ENCODE measurements at places on chromosomes 12 and 14. TPM values are rescaled to one million over a fixed set of nuclear protein-coding genes. Genes with fewer than 3 reads are reported as not detected.

GRCh38 chr14:73255693-73256225 lies 18.5 kb downstream of the PAPLN start:
- no peak for DNase-seq

The SERPINA12 gene
- total RNA-seq = not detected

The LMNTD1 gene
- not detected for total RNA-seq

- DNase-seq = no peak
These were observed 45.0 kb upstream of the OR5AU1 start for GRCh38 chr14:21200752-21201461.

DNA sequence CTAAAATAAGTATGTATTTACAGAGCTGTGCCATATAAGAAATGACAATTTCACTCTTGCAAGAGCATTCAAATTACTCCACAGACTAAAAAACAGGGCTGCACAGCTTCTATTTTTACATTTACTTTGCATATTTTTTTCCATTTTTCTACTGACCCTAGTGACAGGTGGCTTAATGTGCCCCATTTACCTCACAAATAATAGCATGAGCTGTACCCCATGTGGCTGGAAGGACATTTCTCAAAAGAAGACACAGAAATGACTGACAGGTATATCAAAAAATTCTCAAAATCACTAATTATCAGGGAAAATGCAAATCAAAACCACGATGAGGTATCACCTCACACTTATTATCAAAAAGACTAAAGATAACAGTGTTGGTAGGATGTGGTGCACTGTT lies 1128.6 kb downstream of the SLC16A7 start:
- no peak for DNase-seq

GRCh38 chr14:89430391-89431236 lies 13.6 kb upstream of the FOXN3 start:
- no peak for DNase-seq

The GLT8D2 gene
- 25.3 TPM for total RNA-seq

GRCh38 chr12:80763874-80764273 lies 47.2 kb downstream of the MYF5 start:
- DNase-seq = peak; percentile 23

DNA sequence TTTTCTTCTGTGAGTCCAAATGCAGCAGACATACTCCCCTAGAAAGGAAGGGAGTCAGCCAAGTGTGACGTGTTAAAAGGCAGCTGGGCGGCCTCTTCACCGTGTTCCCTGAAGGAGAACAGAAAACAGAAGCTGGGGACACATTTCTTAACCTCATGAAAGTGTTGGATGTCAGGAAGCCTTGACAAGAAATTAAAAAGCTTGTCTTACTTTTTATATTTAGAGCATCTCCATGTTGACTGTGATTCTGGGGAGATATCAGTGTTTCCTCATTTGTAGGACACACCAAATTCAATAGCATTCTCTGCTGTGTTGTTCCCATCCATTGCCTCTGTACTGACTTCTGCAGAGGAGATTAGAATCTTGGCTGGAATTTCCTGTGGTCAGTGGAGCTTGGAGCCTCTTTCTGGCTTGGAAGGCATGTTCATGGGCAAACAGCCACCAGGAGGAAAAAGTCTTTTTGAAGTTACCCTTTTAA lies 93.7 kb downstream of the RMST start:
- DNase-seq = peak; percentile 66

- no peak for DNase-seq
These were observed 637.8 kb downstream of the BCL11B start for GRCh38 chr14:98634043-98634820.

GRCh38 chr12:76764856-76765255 lies 941 bp downstream of the ZDHHC17 start:
- DNase-seq = no peak

DNA sequence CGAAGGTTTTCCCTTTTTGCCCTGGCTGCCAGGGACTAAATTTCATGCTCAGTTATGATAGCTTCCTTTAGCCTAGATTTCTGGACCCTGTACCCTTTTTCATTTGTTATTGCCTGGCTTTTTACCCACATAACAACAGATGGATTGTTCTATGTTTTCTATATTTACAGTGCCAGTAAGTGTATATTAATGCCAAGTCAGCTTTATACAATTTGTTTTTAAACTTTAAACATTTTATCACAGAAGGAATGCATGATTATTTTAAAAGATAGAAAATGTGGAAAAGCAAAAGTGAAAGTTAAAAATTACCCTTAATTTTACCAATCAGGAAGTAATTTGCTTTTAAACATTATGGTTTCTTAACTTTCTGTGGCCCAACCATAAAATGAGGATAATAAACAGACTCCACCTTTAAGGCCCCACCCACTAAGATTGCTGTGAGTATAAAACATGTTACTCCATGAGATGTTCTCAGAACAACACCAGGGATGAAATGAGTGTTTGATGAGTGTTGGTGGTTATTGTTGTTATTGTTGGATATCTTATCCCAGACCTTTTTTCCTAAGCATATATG lies 496.8 kb downstream of the EGLN3 start:
- peak; percentile 17 for DNase-seq

- DNase-seq = no peak
These were observed 25.9 kb downstream of the SSH1 start for GRCh38 chr12:108831309-108831991.

GRCh38 chr12:92905258-92905810 lies 23.8 kb downstream of the EEA1 start:
- DNase-seq = no peak

- DNase-seq = no peak
These were observed 87.1 kb downstream of the TMCC3 start for GRCh38 chr12:94563286-94563685.

DNA sequence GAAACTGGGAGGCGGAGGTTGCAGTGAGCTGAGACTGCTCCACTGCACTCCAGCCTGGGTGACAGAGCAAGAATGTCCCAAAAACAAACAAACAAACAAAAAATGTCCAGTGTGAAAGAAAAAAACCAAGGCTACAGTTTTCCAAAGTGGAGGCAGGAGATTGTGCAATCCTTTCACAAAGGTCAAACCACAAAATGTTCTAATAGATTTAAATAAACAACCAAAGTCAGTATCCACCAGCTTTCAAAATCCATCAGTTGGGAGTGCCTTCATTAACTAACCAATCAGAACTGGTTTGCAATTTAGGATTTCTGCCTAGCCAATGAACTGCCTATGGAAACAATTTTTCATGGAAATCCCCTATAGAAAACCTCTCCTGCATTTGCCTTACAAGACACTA lies 52.3 kb upstream of the TRIM9 start:
- DNase-seq = no peak

DNA sequence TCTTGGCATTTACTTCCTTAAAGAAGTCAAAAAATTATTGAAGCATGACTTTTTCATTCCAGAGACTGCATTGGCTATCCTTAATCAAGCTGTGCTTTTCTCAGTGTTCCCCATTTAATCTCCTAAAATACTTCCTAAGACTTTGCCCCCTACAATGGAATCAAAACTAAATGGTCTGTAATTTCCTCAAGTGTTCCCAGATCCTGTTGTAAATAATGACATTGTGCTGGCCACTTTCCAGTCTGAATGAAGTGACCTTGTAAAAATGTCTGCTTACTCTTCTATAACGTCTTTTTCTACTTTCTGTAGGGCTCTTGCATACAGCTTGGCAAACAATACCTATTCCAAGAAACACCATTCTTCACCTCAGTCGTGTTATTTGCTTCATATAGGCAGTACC lies 45.3 kb upstream of the MBIP start:
- no peak for DNase-seq

- DNase-seq = peak; percentile 40
These were observed 1086.5 kb downstream of the SLC6A15 start for GRCh38 chr12:83826112-83826511.

The IFNG-AS1 gene
- not detected for total RNA-seq

GRCh38 chr14:69537900-69538299 lies 36.8 kb downstream of the CCDC177 start:
- DNase-seq = no peak

The CKB gene
- 47.1 TPM for total RNA-seq

The SPATS2 gene
- total RNA-seq = 34.1 TPM

The CPNE8 gene
- total RNA-seq = 0.62 TPM

DNA sequence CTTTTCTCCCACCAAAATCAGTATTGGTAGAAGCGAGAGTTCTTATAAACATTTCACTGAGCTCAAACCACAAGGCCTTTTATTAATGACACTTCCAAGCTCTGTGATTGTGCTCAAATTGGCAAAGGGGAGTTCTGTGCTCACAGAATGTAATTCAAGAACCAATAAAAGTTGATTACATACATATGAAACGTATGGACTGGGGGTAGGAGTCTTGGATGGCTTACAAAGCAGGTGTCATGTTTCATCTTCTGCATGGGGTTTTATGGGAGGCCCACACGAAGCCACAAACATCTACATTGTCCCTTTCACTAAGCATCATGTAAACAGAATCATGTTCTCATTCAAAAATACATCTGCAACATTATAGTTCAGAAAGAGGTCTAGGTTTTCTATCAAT lies 828.3 kb downstream of the VRK1 start:
- DNase-seq = peak; percentile 50

The TAS2R8 gene
- not detected for total RNA-seq

- DNase-seq = no peak
These were observed 132.6 kb downstream of the BMP4 start for GRCh38 chr14:53824061-53824460.

The ART4 gene
- not detected for total RNA-seq

GRCh38 chr14:104438166-104438887 lies 141.2 kb upstream of the C14orf180 start:
- DNase-seq = no peak

DNA sequence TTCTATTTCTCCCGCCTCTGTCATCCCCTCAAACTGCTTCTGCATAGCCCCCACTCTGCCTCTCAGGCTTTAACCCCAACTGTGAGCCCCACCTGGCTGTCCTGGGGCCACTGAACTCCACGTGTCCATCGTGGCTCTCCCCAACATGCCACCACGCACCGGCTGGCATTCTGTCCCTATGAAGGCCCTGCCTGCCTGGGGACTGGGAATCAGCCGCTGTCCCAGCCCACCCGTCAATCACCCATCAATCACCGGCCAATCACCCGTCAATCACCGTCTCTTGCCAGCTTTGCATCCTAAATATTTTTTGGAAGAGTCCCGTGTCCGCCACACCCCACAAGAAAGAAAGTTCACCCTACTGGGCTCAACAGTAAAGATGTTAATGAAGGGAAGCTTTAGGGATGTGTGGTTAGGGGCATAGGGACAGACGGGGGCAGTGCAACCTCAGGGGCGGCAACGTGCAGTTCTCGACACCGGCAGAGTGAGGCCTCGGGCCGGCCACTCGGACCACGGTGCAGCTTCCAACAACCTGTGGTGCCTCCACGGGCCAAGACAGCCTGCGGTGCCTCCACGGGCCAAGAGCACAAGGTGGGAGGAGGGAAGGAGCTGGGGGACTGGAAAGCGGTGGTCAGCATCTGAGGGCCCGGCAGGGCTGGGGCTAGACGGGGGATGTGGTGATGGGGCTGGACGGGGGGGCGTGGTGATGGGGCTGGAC lies 85.6 kb downstream of the GALNT9 start:
- no peak for DNase-seq

DNA sequence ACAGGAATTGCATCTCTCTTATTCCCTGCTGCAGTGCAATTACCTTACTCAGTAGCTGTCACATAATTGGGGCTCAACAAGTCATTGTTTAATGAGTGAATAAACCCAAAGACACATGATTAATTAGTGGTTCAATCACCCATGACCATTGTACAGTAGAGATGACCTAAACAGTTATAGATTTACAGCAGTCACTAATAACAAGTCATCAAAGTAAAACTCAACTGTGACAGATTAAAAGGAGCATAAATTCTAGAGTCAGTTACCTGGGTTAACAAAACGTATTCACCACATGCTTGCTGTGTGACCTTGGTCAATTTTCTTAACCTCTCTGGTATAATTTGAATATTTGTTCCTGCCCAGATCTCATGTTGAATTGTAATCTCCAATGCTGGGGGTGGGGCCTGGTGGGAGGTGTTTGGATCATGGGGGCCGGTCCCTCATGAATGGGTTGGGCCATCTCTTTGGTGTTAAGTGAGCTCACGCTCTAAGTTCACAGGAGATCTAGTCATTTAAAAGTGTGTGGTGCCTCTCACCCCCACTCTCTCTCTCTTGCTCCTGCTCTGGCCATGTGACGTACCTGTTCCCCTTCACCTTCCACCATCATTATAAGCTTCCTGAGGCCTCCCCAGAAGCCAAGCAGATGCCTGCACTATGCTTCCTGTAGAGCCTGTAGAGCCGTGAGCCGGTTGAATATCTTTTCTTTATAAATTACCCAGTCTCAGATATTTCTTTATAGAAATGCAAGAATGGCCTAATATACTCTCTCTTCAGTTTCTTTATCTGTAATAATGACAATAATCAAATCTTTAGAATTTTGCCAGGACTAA lies 141.9 kb upstream of the PLEKHG7 start:
- no peak for DNase-seq

- DNase-seq = no peak
These were observed 15.8 kb upstream of the KRT7 start for GRCh38 chr12:52217223-52217622.

- no peak for DNase-seq
These were observed 119.8 kb downstream of the SRGAP1 start for GRCh38 chr12:63964301-63964700.

- DNase-seq = no peak
These were observed 43.9 kb upstream of the CHPT1 start for GRCh38 chr12:101653503-101653902.

The CLECL1 gene
- not detected for total RNA-seq

The WDR20 gene
- 10.7 TPM for total RNA-seq

- peak; percentile 53 for DNase-seq
These were observed 41.3 kb downstream of the MED13L start for GRCh38 chr12:116236148-116236731.

The SLC25A21 gene
- not detected for total RNA-seq

GRCh38 chr14:20682127-20682434 lies 2.3 kb upstream of the RNASE4 start:
- DNase-seq = no peak

DNA sequence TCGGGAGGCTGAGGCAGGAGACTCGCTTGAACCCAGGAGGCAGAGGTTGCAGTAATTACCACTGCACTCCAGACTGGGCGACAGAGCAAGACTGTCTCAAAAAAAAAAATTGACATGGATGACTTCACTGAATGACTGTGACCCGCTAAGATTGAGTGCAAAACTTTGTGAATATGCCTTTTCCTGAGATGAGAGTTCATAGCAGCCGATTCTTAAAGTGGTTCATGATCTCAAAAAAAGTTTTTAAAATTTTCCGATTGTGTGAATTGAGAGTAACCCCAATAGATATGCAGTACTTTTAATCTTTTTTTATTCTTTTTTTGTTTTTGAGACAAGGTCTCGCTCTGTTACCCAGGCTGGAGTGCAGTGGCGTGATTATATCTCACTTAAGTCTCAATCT lies 1.2 kb downstream of the TCTN1 start:
- DNase-seq = no peak

- DNase-seq = no peak
These were observed 227.9 kb downstream of the KTN1 start for GRCh38 chr14:55807881-55808379.

DNA sequence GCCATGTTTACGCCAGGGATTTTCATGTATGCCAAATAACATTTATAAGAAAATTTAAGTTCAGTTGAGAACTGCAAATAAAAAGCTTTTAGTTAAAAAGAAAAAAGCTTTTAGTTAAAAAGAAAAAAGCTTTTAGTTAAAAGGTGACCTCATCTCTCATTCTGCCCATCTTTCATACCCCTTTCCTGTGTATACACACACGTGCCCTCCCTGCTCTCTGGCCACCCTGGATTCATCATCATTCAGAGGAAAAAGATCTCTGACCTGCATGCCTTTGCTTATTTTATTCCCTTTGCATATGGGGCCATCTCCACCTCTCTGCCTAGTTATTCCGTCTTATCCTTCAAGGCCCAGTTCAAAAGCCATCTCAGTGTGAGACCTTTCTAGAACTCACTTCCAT lies 38.1 kb upstream of the CDK17 start:
- no peak for DNase-seq

- no peak for DNase-seq
These were observed 33.4 kb upstream of the PNMA1 start for GRCh38 chr14:73747379-73748211.
